ENCODE measurements at places on chromosomes 7 and 10. TPM values are rescaled to one million over a fixed set of nuclear protein-coding genes. Genes with fewer than 3 reads are reported as not detected.

The CYCS gene
- 238 TPM for total RNA-seq

The SH2B2 gene
- 54.1 TPM for total RNA-seq

The ITPRID1 gene
- total RNA-seq = not detected

GRCh38 chr7:78662939-78663338, 790.5 kb downstream of the MAGI2 start:
- DNase-seq = no peak
- no peaks in the 10 kb centered on the region for H3K27me3 ChIP-seq
- H3K36me3 ChIP-seq = no peaks in the 10 kb centered on the region
- no peak overlapping the region for H3K4me3 ChIP-seq
- no peaks in the 10 kb centered on the region for H3K4me1 ChIP-seq
- no peak overlapping the region for H3K27ac ChIP-seq

DNA sequence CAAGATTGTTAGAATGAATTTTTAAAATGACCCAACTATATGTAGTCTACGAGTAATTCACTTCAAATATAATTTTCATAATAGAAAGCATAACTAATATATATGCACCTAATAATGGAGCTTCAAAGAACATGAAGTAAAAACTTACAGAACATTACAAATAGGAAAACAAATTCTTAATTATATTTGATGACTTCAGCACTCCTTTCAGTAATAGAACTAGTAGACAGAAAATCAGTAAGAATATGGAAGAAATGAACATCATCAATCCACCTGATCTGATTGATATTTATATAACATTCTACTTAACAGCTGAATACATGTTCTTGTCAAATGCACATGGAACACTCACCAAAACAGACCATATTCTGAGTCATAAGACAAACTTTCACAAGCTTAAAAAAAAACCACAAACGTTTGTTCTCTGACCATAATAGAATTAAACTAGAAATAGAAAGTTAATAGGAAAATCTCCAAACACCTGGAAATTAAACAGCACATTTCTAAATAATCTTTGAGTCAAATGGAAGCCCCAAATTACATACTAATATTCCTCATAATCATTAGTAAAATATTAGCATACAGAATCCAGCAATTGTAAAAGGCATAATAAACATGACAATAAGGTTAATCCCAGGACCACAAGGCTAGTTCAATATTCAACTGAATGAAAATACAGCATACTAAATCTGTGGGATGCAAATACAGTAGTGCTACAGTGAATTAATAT, 48.0 kb downstream of the BRAF start:
- no peaks in the 10 kb centered on the region for H3K27me3 ChIP-seq
- H3K4me3 ChIP-seq = no peak overlapping the region
- peaks cover 19% of the 10 kb centered on the region for H3K4me1 ChIP-seq
- H3K27ac ChIP-seq = no peak overlapping the region

Data from GM12878 (cell line).